NCI-H2029 (cell line): ENCODE measurements at places on chromosomes 3 and 15.

GRCh38 chr3:25679166-25679565, 14.5 kb upstream of the TOP2B start:
- DNase-seq: no peak

DNA sequence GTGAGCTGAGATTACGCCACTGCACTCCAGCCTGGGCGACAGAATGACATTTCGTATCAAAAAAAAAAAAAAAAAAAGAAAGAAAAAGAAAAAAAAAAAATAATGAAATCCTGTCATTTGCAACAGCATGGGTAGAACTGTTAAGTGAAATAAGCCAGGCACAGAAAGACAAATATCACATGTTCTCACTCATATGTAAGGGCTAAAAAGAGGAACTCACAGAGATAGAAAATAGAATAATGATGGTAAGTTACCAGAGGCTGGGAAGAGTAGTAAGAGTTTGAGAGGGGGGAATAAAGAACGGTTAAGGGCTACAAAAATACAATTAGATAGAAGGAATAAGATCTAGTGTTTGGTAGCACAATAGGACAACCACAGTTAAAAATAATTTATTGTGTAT, 19.7 kb downstream of the DENND6A start:
- no peak for DNase-seq

GRCh38 chr3:160312014-160312624, 86.9 kb downstream of the C3orf80 start:
- no peak for DNase-seq

DNA sequence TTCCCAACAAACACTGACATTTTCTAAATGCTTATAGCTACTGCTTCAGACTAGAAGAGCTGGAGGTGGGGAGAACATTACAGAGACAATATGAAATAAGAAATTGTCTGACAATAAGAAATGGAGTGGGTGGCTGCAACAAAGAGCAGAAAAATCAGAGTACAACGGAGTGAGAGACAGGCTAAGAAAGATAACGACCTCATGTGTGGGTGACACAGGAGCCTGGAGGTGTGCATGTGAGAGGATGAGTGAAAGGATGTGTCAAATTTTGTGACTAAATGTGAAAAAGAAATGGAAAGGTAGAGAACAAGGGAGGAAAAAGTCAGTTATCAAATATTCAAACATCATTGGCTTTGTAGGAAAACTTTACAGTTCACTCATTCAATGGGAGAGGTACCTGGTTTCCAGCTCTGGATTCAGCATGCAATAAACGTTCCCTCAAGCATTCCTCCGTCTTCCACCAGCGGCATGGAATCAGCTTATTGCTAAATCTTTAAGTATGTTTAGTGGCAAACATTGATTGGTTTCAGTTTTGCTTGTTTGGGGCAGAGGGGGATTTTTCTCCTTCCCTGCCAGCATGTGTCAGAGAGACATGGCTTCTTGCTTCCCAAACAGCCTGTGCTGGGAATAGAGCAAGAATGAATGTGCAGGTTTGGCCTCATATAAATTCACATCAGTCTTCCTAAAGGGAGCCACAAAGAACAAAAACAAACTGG, 103.8 kb upstream of the CHRM5 start:
- no peak for DNase-seq

DNA sequence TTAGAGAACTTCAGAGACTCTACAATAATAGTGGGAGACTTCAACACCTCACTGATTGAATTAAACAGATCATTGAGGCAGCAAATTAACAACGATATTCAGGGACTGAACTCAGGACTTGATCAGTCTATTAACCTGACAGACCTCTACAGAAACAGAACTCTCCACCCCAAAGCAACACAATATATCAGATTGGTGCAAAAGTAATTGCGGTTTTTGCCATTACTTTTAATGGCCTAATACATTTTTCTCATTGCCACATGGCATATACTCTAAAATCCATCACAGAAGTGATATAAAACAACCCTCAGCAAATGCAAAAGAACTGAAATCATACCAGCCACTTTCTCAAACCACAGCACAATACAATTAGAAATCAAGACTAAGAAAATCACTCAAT, 298.1 kb upstream of the SGO1 start:
- no peak for DNase-seq

- DNase-seq: no peak
Measured at GRCh38 chr3:63387568-63387967, 109.5 kb downstream of the SYNPR start.

- no peak for DNase-seq
Measured at GRCh38 chr15:72271895-72272212, 500 bp downstream of the PARP6 start.

DNA sequence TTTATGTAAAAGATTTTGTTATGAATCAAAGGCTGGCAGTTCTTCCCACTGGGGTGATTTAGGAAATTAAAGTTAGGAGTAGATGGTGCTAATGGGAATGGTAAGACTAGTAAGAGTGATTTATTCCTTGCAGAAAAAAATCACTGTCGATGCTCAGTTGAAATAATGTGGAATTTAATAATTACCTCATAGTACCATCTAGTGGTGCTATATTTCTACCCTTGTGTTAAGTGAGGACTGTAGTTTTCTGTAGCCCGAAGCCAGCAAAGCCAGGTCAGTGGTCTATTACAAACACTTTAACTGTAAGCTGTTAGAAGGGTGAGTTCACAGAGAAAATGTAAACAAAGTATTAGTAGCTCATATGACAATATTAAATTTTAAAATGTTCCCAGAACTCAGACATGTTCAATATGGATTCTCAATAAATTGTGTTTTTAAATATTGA, 39.5 kb upstream of the GOLGA8J start:
- no peak for DNase-seq
